ENCODE measurements at places on chromosomes 2 and 18. TPM values are rescaled to one million over a fixed set of nuclear protein-coding genes. Genes with fewer than 3 reads are reported as not detected.

The MOGAT1 gene
- total RNA-seq, result not detected

The CD28 gene
- total RNA-seq, result 7.4 TPM

The ZNF519 gene
- total RNA-seq, result 10.0 TPM

DNA sequence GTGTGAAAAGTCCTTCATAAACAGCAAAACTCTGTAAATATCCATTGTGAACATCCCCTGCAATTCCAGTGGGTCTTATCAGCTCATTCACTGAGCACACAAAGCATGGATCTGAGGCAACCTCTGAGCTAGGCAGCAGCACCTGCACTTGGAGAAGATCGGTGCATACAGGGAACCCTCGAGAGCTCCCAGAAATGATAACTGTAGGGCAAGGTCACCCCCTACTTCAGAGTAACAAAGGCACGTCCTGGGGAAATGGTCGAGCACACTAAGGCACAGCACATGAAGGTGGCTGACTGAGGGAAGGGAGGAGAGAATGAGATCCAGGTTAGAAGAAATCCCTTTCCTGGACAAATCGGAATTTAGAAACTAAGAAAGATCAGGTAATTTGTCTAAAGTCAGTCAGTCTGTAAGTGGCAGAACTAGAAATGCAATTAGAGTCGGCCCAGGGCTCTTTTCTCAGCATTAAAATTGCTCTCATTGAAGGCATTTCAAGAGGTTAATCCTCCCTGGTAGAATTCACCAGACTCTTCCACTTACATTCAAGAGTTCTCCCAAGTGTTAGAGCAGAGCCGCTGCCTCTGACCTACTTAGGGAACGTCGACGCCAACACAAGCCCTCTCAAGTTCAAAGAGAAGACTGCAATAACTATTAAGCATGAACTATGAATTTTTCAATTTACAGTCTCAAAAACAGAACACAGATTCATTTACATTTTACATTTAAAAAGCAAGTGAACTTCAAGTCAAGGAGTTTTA is 45.9 kb downstream of the PXDN start:
- DNase-seq, result no peak

DNA sequence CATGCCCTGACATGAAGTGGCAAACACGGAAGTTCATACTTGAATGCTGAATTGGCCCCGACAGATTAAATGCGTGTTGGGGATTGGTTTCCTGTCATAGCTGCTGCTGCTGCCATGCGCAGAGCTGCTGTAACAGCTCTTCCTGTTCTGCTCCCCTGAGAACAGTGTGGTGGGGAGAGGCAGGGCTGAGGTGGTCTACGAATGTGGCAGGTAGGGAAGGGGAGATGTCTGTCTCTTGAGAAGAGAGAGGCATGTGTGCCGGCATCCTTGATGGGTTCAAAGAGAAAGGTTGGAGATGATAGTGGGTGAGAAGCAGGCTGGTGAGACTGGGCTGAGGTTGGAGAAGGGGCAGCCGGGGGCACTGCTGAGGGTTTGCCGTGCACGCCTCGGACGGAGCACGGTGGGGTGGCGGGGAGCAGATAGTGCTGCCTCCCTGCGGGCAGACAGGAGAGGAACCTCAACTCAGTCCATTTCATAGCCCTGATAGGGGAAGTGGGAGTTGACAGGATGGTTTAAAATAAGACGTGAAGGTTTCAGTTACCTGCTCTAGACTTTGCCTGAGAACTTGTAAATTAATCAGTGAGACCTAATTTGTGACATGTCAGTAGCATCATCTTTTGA is 46.1 kb downstream of the TMEM185B start:
- peak; percentile 76 for DNase-seq

- DNase-seq, result no peak
Observed at GRCh38 chr2:163264341-163264740, 425.8 kb upstream of the KCNH7 start.

Measured in aorta (tissue), 5 donors.